ENCODE measurements at places on chromosomes 4 and X.

- DNase-seq = no peak
Measured at GRCh38 chr4:103757631-103758030, 37.8 kb upstream of the TACR3 start.

DNA sequence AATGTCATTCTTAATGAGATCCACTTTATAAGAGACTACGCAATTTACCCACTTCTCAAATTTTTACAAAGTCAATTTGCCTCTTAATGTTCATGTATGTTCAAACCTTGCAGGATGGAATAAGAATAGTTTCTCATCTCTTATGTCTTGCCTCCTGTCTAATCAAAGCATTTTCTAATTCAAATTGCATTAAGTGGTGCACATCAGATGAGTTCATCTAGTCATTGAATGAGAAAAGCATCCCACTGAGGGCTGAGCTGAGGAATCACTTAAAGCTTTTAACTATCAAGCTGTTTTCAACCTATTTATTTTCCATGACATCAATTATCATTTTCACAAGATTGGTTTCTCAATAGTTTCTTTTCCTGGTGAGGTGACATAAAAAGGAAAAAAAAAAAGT, 1964.0 kb downstream of the PCDH7 start:
- no peak for DNase-seq

DNA sequence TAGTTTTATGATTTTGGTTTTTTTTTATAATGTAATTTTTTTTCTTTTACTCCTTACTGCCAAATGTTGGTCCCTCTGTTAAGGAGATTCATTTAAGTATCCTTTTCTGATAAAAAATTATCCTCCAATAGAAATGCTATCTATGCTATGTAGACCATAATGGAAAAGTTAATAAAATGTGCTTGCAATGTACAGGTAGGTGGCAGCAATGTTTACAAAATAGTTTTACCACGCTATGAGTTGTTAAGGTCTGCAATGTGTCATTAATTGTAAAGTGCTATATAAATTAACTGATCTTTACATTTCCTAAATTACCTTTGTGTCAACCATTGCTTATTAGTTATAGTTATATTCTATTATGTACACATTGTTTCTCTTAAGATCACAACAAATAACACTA, 3.8 kb upstream of the CENPC start:
- DNase-seq = no peak

- no peak for DNase-seq
Measured at GRCh38 chrX:153462291-153462690, 8.1 kb downstream of the HAUS7 start.

DNA sequence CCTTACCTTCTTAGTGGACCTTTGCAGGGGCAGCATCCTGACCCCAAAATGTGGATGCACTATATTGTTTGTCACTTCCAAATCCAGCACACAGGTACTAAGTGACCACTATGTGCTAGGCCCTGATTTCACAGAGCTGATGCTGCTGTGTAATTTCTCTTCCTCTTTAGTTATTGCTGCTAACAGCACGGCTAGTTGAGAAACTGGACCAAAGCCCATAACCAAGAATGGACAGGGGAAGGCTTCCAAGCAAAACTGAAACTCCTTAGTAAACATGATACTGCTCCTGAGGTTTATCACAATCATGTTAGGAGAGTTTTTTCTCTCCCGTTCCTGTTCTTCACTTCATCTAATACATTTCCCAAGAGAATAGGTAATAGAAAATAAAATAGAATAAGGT, 172.9 kb upstream of the TTC29 start:
- DNase-seq = no peak
